ENCODE measurements at places on chromosomes 13 and 19. TPM values are rescaled to one million over a fixed set of nuclear protein-coding genes. Genes with fewer than 3 reads are reported as not detected.
A peak's percentile ranks its signal among the peaks of the same experiment; 100 is the strongest.

DNA sequence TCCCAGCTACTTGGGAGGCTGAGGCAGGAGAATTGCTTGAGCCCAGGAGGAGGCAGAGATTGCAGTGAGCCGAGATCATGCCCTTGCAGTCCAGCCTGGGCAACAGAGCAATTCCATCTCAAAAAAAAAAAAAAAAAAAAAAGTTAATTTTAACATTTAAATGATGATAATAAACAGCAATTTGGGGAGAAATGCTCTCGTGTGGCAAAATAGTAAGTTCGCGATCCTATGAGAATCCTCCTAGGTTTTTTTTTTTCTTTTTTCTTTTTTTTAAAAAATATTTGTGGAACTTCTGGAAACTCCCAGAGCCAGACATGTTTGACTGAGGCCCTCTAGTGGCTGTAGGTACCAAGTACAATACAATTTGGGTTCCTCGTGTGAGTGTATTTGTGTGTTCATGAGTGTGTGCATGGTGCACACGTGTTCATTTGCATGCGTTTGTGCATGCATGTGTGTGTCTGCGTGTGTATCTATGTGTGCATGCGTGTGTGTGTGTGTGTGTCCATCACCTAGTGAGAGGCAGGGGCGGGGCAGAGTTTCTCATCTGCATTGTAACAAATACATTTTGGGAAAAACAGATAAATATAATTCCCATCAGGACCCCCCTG lies 31.2 kb downstream of the TMPRSS9 start:
- no peak for DNase-seq

Gene ZNF816
- 4.4 TPM for total RNA-seq

Gene PRTN3
- not detected for total RNA-seq

GRCh38 chr13:60111691-60112090 lies 52.0 kb downstream of the DIAPH3 start:
- no peak for DNase-seq

- no peak for DNase-seq
These were observed 22.4 kb upstream of the FEM1A start for GRCh38 chr19:4768934-4769777.

GRCh38 chr19:38425222-38425809 lies 703 bp downstream of the RASGRP4 start:
- DNase-seq = no peak

DNA sequence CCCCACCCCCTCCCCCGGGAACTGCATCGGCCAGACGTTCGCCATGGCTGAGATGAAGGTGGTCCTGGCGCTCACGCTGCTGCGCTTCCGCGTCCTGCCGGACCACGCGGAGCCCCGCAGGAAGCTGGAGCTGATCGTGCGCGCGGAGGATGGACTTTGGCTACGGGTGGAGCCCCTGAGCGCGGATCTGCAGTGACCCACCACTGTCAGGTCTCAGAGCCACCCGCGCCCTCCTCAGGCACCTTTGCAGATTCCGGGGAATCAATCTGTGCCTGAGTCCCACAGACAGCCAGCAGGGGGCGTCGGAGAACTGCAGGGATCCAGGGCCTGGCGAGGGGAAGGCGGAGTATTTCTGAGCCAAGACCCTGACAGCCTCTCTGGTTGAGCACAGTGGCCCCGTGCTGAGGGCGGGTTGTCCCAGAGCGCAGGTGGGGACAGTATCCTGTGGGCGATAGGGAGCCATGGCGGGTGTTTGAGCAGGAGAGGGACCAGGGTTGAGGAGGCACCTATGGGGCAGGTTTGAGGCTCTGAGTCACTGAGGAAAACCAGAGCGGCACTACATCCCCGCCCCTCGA lies 30.4 kb upstream of the CYP4F8 start:
- DNase-seq = peak; percentile 92

GRCh38 chr19:45094137-45094536 lies 1.2 kb downstream of the PPP1R37 start:
- DNase-seq = no peak

DNA sequence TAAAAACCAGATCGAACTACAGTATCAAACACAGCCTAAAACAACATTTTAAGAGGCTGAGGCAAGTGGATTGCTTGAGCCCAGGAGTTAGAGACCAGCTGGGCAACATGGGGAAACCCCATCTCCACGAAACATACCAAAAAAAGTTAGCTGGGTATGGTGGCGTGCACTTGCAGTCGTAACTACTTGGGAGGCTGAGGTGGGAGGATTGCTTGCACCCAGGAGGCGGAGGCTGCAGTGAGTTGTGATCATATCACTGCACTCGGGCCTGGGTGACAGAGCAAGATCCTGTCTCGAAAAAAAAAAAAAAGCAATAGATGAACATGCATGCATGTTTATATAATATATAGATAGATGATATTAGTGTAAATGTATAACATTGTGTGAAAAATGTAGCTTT lies 5.2 kb upstream of the MRPS31 start:
- no peak for DNase-seq

DNA sequence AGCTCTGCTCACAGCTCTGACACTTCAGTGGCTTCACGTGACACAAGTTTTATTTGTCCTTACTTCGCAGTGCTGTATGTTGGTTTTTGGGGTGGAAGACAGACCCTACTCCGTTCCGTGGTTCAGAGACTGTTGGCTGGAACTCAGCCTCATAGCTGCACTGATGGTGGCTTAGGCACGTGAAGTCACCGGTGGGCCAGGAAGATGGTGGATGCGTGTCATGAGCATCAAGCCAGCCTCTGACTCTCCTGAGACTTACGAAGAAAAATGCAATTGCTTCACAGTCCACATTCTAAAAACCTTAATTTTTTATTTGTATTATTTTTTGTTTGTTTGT lies 161.4 kb upstream of the SOX1 start:
- no peak for DNase-seq

GRCh38 chr13:108560093-108560492 lies 69.3 kb upstream of the MYO16 start:
- no peak for DNase-seq

Gene RFPL4A
- not detected for total RNA-seq

Gene GNG7
- total RNA-seq = 26.7 TPM

- no peak for DNase-seq
These were observed 184.9 kb downstream of the TM9SF2 start for GRCh38 chr13:99686157-99686572.

DNA sequence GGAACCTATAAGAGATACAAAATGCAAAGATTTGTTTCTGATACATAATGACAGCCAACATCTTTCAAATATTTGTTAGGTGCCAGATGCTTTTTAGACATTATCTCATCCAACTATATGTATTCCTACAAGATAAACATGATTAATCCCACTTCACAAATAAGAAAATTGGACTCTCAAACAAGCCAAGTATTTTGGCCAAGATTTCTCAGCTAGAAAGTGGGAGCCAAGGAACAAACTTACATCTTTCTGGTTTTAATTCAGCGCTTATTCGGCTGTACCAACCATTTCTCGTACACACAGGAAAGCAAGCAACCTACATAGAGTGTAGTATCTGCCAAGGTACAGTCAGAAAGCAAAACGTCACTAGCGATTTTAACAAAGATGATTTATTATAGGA lies 85.7 kb upstream of the SERP2 start:
- no peak for DNase-seq

Gene FAM83E
- not detected for total RNA-seq

- DNase-seq = no peak
These were observed 31.4 kb upstream of the GJB6 start for GRCh38 chr13:20263393-20264044.

DNA sequence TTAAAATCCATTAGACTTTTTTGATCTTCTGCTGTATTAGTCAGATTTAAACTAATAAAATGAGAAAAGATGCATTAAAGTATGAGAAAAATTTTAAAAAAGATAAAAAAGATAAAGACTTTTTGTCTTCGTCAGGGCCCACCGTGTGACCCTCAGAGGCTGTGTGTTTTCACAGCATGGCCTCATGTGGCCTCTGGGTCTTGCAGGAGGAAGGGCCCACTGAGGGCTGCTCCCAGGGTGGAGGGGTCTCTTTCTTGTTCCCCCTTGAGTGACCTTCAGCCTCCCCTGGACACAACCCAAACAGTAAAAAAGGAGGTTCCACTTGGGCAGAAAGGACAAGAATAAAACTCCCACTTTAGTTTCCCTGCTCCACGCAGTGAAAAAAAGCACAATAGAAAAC lies 57.1 kb upstream of the RANBP3 start:
- no peak for DNase-seq

DNA sequence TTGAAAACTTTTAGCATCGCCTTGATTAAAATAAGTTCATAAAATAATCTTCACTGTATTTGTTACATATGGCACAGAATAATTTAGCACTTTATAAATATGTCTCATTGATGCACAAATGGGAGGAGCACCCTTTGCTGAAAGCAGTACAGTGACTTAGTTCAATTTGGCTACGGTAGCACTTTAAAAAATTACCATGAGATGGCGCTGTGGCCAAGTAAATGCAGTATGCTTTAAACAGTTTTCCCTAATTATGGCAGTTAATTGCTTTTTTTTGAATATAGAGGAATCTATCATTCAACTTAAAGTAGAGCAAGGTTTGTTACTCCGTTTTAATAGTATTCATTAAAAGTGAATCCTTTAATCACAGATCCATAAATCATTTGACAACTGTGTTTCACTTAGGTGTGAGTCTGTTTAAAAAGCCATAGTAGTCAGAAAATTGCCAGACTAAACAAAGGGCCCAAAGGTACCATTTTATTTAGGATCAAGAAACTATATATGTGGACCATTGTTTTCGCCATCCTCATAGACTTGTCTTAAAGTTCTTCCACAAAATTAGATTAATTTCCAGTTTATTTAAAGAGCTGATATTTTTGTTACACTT lies 34.7 kb upstream of the ESD start:
- no peak for DNase-seq

Gene ANGPTL8
- total RNA-seq = 0.87 TPM

DNA sequence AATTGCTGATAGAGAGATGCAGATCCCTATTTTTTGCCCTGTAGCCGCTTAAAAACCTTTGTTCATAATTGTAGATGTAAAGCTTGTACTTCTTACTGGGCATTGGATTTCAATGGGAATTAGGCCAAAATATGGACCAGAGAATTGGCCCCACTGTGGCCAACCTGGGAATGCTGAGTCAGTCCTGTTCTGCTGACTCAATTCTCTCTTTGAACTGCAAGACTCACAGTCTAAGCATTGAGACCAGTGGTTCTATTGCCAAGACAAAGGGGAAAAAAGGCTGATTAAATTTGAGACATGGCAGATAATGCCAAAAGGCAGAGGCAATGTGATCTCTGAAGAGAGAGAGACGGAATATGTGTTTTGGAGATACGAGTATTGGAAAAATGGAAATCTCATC lies 72.5 kb upstream of the UBL3 start:
- no peak for DNase-seq

DNA sequence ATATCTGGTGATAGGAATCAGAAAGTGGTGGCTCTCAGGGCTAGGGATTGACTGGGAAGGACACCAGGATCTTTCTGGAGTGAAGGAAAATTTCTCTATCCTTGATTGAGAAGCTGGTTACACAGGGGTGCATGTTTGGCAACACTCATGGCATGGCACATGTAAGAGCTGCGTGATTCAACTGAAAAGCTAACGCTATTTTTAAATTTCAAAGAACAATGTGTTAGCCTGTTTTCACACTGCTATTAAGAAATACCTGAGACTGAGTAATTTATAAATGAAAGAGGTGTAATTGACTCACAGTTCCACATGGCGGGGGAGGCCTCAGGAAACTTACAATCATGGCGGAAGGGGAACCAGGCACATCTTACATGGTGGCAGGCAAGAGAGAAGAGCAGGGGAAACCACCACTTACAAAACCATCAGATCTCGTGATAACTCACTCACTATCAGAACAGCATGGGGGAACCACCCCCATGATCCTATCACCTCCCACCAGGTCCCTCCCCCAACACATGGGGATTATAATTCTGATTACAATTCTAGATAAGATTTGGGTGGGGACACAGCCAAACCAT lies 7.4 kb downstream of the SIGLEC8 start:
- DNase-seq = no peak
